ENCODE measurements at places on chromosomes 2 and 18.

DNA sequence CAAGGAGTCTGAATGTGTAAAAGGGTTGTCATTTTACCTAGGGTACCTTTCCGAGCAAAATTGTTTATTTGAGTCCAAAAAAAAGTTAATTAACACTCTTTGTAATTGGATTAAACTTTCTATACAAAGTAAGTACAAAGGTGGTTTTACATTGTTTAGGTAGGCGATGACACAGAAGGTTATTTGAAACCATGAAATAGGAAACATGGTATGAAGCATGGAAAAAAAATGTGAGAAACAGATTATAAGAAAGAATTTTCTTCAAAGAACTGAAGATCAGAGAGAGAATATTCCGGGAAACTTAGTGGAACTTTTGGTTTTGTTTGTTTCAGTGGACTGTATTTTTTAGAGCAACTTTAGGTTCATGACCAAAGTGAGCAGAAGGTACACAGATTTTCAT, 32.7 kb downstream of the CARF start:
- DNase-seq, result no peak

GRCh38 chr2:117359266-117359914, 455.1 kb upstream of the DDX18 start:
- DNase-seq, result no peak

- no peak for DNase-seq
These were observed 75.3 kb downstream of the MBD2 start for GRCh38 chr18:54149078-54149697.

DNA sequence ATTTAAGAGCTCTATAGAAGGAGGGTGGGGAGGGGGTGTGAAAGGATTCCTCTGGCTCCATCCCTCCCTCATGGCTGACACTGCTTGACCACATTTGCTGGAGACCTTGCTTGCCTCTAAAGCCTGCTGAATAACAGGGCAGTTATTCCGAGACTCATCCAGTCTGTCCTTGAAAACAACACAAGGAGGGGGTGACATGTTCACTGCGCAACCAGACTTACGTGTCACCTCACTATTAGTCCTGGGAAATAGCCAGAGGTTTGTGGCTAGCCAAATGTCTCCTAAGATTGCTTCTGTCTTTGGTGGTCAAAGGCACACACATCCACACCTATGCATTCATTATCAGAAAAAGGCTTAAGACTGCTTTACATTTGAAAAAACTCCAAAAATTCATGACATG, 256.2 kb upstream of the SKOR2 start:
- no peak for DNase-seq

GRCh38 chr18:21513741-21514140, 86.8 kb downstream of the ESCO1 start:
- DNase-seq, result no peak

DNA sequence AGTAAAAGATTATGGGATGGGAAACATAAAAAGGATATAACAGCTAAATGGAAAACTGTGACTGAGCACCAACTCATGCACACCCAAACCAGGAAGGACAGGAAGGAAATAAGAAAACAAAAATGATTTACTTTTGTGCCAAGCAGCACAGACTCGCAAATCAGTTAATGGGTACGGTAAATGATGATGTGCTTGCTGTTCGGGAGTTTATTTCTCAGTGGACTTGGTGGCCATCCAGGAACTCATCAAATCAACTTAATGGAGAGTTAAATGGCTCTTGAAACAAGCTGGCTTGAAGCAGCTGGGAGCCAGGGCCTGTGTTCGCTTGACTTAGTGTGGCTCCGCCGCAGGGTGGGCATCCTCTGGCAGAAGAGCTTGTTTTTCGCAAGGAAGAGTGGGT, 36.2 kb downstream of the MTCL1 start:
- no peak for DNase-seq

- DNase-seq, result peak; percentile 73
These were observed 17.0 kb upstream of the CD8A start for GRCh38 chr2:86807468-86808275.

GRCh38 chr2:86256982-86257381, 57.7 kb downstream of the MRPL35 start:
- DNase-seq, result no peak

GRCh38 chr2:67476809-67477790, 80.0 kb downstream of the ETAA1 start:
- peak; percentile 68 for DNase-seq

GRCh38 chr18:28657961-28658360, 481.0 kb upstream of the CDH2 start:
- DNase-seq, result no peak

- peak; percentile 72 for DNase-seq
These were observed 24.1 kb downstream of the GREB1L start for GRCh38 chr18:21265971-21266673.

GRCh38 chr2:12506846-12507245, 209.9 kb upstream of the TRIB2 start:
- no peak for DNase-seq

DNA sequence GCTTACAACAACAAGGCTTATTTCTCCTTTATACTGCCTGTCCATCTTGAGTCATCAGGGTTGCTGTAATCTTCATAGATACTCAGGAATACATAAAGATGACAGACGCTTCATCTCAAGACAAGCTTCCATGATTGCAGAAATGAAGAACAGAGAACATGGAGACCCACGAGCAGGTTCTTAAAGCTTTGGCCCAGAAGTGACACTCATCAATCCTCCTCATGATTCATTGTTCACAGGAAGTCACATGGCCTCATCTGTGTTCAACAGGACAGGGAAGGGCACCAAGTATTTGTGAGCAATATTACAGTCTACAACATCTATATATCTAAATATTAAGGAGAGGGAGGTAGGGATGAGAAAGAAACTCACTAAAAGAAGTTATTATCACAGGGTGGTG, 36.5 kb upstream of the PGAP1 start:
- DNase-seq, result no peak

- peak; percentile 8 for DNase-seq
These were observed 2.2 kb downstream of the PSD4 start for GRCh38 chr2:113175736-113176695.

DNA sequence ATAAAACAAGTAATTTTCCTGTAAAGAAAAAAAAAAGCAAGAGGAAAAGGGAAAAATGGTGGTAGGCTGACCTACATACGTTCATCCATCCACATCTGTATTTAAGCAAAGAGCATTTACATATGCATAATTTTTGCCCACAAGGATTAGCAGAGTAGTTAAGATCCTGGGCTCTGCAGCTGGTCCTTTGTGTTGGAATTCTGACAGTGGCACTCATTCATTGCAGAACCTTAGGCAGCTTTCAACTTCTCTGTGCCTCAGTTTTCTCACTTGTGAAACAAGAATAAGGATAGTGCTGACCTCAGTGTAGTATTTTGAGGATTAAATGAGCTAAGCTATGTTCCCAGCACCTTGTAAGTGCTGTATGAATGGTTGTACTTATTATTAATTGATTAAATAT, 211.3 kb downstream of the ARL4C start:
- DNase-seq, result no peak

GRCh38 chr2:134838143-134838620, at the start of gene ACMSD:
Gene ACMSD (plus strand): TSS chr2:134838616. CDS start chr2:134838683, 67 bp downstream.
- no peak for DNase-seq

GRCh38 chr2:111617299-111618225, 266.4 kb downstream of the ANAPC1 start:
- DNase-seq, result no peak

All from NCI-H82 (cell line).